Renal cortical epithelial cell (primary cell): ENCODE measurements at places on chromosomes 7 and 10. TPM values are rescaled to one million over a fixed set of nuclear protein-coding genes. Genes with fewer than 3 reads are reported as not detected.

Gene GRID1
- 0.17 and 0.20 TPM in 2 replicates for total RNA-seq

Gene TMEM184A
- 2.6 and 4.3 TPM in 2 replicates for total RNA-seq

Gene SRGN
- total RNA-seq = 18.0 and 53.7 TPM in 2 replicates

Gene SPDYE6
- total RNA-seq = not detected in 2 replicates

Gene AS3MT
- 6.1 and 11.4 TPM in 2 replicates for total RNA-seq

Gene FXYD4
- not detected in 2 replicates for total RNA-seq

GRCh38 chr7:155769701-155770100 is 42.6 kb downstream of the SHH start:
- peak; percentile 53 for DNase-seq

DNA sequence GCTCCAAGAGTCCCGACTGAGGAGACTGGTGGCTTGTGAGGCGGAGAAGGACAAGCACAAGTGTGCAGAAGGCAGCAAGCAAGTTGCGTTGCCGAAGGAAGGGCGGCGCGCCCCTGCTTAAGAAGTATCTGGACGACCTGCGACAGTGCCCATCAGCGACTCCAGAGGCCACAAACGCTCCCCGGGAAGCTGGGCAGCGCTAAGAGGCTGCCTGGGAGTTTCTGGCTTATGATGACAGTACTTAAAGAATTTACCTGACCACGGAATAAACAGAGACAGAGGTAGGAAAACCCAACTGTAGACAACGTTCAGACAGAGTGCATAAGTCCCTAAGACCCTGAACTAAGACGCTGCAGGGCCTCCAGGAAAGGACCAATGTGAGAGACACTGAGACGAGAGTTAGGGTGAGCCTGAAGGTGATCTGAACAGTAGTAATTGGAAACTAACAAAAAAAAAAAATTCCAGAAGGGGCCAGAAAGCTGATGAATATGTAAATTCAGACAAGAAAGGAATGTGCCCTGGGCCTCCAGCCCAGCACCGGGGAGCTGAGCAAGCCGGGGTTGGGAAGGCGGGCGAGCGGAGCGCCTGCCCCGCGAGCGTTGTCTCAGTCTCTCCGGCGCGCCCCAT is 1.0 kb downstream of the OSBPL3 start:
- DNase-seq = peak; percentile 59

GRCh38 chr7:51455948-51456347 is 139.3 kb upstream of the COBL start:
- no peak for DNase-seq

DNA sequence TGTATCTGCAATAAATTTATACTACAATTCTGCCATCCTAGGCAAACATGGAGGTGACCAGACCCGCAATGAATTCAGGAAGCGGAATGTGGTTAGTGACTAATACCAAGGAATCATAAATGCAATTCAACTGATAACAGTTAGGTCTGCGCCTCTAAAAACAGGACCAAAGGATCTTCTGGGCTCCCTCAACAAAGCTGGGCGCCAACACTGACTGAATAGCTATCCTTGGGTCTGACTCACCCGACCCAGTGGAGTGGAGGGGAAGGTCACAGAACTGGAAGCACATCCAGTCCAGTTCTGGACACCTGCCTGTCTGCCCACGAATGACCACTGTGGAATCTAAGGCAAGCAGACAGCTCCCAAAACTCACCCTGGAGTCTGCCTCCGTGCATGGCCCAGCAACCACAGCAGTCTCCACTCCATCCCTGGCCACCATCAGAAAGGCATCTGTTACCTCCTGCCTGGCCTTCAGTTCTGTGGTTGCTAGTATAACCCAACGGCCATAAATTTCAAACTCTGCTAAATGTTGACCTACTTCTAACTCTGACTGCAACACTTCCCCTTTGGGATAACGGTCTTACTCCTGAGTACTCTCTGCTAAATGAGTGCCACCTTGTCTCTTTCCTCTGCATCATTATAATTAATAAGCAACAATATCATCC is 43.0 kb upstream of the DLX6 start:
- DNase-seq = no peak

- DNase-seq = no peak
Observed at GRCh38 chr10:121252756-121253155, 345.5 kb downstream of the FGFR2 start.

DNA sequence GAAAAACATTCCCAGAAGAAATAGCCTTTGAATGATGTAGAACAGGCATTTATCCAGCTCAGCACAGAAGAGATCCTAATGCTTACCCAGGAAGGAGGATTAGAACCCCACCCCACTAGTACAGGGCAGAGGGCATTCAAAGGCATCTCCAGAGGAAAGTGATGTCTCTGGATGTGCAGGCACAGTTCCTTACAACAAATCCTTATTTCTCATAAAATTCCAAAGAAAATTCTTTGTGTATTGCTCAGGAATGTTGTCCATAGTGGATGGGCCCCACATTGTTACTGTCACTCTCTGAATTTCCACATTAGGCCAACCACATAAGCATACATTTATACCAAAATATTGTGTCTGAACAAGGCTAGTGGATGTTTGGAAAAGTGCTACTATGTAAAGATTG is 243.0 kb downstream of the ADRA2A start:
- no peak for DNase-seq

GRCh38 chr7:132756484-132756990 is 180.3 kb upstream of the PLXNA4 start:
- no peak for DNase-seq

GRCh38 chr7:151438864-151439601 is 908 bp downstream of the CRYGN start:
- no peak for DNase-seq
